ENCODE measurements at places on chromosomes 7 and 10.

GRCh38 chr10:57513637-57514036 is 754.1 kb downstream of the IPMK start:
- no peak for DNase-seq

- no peak for DNase-seq
Observed at GRCh38 chr7:78279032-78279431, 480.5 kb downstream of the PHTF2 start.

- no peak for DNase-seq
Observed at GRCh38 chr7:128420773-128421172, 11.0 kb upstream of the IMPDH1 start.

- DNase-seq: no peak
Observed at GRCh38 chr10:122954731-122955050, 664 bp upstream of the C10orf88 start.

DNA sequence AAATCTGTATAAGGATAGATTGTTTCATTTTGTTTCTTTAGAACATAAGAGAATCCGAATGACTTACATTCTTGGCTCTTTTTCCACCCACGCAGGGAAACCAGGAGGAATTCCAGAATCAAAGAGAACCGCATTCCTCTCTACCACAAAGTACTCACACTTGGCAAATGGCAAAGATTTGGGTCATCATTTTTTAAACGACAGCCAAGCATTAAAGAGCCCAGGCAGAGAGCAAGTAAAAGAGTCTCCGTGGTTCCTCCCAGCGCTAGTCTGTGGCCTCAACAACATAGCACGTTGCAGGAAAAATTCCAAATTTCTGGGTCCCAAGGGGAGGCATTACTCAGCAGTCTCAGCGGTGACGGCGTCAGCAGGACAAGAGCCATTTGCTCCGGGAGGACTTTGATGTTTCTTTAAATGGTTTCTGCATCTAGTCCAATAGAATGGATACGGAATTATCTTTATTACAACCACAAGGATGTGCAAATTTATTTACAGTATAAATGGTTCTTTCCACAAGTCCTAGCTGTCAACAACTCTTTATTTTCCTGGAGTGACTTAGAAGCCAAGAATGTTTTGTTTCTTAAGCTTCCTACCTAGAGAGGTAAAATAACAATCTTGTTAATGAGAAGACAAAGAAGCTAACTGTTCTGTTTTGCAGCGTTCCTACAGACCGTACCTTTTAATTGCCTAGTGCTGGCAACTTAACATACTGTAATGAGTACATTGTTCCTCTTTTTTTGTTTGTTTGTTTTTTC is 232.5 kb downstream of the SKIDA1 start:
- DNase-seq: no peak

Data from T-helper 22 cell (primary cell).